SHP77 (cell line): ENCODE measurements at places on chromosomes 4 and X.

GRCh38 chrX:52422884-52423283 is 54.1 kb downstream of the XAGE2 start:
- no peak for DNase-seq

DNA sequence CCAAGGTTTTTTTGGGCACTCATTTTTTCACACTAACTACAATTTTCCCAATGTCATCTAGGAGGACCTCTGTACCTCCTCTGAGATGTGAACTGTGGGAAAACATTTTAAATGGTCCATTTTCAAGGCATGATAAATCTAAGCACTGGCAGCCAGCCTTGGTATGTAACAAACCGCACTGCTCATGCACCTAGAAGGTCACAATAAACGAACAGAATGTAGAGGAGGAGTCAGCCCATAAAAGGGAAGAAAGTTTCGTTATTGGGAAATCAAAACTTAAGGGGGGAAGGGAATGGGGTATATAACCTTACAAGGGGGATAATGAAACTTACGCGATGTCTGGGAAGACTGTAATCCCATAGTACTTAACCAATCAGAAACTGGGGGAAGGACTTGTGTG is 16.4 kb downstream of the COX18 start:
- DNase-seq: no peak

- DNase-seq: no peak
These were observed 42.0 kb upstream of the RBMXL3 start for GRCh38 chrX:115147220-115147619.

GRCh38 chr4:47002580-47002979 is 9.2 kb upstream of the GABRA4 start:
- DNase-seq: no peak

GRCh38 chrX:98379134-98379533 is 1495.4 kb downstream of the RPA4 start:
- DNase-seq: peak; percentile 0
